Epithelial cell of alveolus of lung (primary cell): ENCODE measurements at places on chromosomes 11 and 22. TPM values are rescaled to one million over a fixed set of nuclear protein-coding genes. Genes with fewer than 3 reads are reported as not detected.

The SPATA19 gene
- not detected in 2 replicates for total RNA-seq

The CHST1 gene
- 4.9 and 10.2 TPM in 2 replicates for total RNA-seq

The LRRC4C gene
- 0.52 and 0.72 TPM in 2 replicates for total RNA-seq

The ROBO4 gene
- total RNA-seq, result 0.80 and 5.8 TPM in 2 replicates

The CHRNA10 gene
- total RNA-seq, result 0.39 and 0.48 TPM in 2 replicates

The OR9I1 gene
- not detected in 2 replicates for total RNA-seq

The TH gene
- total RNA-seq, result not detected in 2 replicates

The ZP1 gene
- 1.6 and 3.1 TPM in 2 replicates for total RNA-seq

The SOX10 gene
- total RNA-seq, result not detected in 2 replicates

The MRGPRX4 gene
- total RNA-seq, result not detected in 2 replicates

The FGF4 gene
- total RNA-seq, result not detected in 2 replicates

The PARVA gene
- 32.3 and 45.4 TPM in 2 replicates for total RNA-seq

The OR52A1 gene
- not detected in 2 replicates for total RNA-seq

The SPTBN2 gene
- total RNA-seq, result 0.88 and 6.9 TPM in 2 replicates

The FANCF gene
- total RNA-seq, result 12.6 and 13.3 TPM in 2 replicates

The HBG1 gene
- total RNA-seq, result not detected in 2 replicates

The OR6T1 gene
- not detected in 2 replicates for total RNA-seq

The SAA4 gene
- total RNA-seq, result not detected in 2 replicates

The OR8B3 gene
- total RNA-seq, result not detected in 2 replicates

The CD248 gene
- total RNA-seq, result 35.8 and 135 TPM in 2 replicates

The KCNQ1 gene
- 0.13 TPM in 1 of 2 replicates, not detected in the other for total RNA-seq

The NAALADL1 gene
- 38.9 and 41.3 TPM in 2 replicates for total RNA-seq

The MUC5AC gene
- not detected in 2 replicates for total RNA-seq

The INSC gene
- total RNA-seq, result 0.08 and 2.7 TPM in 2 replicates

The TREH gene
- total RNA-seq, result not detected in 2 replicates

The F2 gene
- not detected in 2 replicates for total RNA-seq
